ENCODE measurements at places on chromosomes 13 and 19.
A peak's percentile ranks its signal among the peaks of the same experiment; 100 is the strongest.

GRCh38 chr19:43872547-43873336 lies 45.6 kb downstream of the ZNF283 start:
- DNase-seq = no peak

- DNase-seq = no peak
Measured at GRCh38 chr19:7130043-7130442, 60.5 kb downstream of the ZNF557 start.

DNA sequence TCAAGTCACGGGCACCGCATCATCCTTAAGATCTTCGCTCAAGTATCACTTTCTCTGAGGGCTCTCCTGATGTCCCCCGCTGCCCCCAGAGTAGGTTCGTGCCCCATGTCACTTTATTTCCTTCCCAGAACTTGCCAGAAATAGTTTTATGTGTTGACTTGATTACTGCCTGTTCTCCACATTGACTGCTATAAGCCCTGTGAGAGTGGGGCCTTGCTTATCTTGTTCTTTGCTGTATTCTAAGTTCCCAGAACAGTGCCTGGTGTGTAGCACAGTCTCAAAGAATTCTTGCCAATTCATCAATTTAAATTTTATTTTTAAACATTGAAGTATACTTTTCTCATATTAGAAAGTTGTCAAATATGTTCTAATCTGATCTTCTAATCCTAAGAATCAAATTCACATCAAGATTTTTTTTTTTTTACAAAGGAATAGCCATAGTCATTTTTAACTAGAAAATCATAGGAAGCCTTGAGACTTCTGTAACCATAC lies 32.1 kb upstream of the GPR183 start:
- no peak for DNase-seq

DNA sequence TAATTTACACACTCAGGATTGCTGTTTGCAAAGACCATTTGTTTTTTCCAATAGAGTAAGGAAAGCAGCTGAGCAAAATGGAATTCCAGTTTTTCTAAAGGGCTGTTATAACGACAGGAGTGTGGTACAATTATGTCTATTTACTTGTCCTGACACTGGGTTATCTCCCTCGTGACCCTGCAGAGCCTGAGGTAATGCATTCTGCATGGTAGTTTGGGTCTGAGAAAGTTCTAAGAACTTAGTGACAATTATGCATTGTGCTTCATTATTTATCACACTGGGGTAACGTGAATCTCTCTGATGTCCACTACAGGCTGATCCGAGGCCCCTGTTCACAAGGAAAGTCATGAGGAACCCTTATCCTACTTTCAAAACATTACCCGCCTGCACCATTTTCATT lies 50.7 kb upstream of the EDNRB start:
- no peak for DNase-seq

DNA sequence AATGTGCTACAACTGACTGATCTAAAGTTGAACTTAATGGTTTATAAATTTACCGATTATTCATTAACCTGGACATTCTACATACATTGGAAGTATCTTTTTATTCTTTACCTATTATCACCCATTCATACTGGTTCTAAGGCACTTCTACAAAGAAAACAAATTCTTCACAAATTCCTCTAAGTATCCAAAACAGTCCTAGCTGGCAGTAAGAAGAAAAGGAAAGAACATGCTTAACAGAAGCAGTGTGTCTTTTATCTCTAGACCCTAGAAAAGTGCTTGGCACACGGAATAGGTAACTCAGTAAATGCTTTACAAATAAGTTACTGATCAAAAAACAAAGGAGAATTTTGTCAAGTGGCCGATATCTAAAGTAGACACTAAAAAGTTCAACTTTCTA lies 32.8 kb downstream of the TSC22D1 start:
- DNase-seq = no peak

DNA sequence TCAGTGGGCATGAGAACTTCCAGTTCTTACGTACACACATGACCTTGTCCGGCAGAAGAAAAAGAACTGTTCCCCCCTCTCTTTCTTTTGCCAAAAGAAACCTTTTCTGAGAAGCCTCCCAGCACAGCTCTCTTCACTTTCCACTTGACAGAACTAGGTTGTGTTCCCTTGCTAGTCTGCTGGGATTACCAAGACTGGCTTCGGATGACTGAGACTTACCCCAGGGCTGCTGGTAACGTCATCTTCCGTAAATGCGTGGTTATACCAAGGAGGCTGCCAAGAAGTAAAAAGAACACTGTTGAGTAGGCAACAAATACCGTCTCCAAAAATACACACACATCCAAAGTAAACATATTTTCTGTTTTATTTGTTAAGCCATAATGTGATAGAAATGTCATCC lies 908.2 kb downstream of the EFNB2 start:
- DNase-seq = no peak

DNA sequence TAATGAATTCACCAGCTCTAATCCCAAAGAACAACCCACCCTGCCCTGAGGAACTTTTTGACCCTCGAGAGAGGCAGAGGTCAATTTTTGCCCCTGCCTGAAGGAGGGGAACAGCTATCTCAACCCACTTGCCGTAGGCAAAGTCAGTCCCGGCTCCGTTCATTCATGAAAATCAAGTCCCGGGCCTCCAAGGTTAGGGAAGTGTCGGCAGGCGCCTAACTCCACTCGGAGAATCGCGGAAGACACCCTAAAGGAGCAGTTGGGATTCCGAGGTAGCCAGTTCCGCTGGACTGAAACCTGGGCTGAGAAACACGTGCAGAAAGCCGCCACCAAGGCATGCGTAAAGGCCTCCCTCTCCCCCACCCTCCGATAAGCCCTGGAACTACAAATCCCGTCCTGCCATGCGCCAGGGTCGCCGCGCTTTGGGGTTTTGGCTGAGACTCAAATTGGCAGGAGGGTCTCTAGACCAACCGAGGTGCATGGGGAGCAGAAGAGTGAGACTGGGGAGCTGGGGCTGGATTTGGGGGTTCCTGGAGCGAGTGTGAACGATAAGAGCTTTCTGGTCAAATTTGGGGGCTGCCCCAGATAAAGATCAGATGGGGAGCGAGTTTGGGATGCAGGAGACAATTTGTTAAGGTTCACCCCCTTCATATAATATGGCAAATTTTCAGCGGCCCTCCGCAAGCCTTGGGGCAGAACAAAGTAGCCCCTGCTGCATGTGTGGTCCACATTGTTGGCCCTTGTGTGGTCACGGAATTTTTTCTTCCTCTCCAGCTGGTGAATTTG lies at the start of gene TNPO2:
TNPO2 (minus strand) TSS at position 292 of the 786 bp plus-strand sequence. CDS start 2,955 bp downstream, outside the sequence.
- peak; percentile 66 for DNase-seq

GRCh38 chr13:29887030-29887557 lies 36.7 kb upstream of the UBL3 start:
- DNase-seq = no peak

GRCh38 chr19:38742296-38742695 lies 2.0 kb downstream of the CAPN12 start:
- no peak for DNase-seq

GRCh38 chr19:37929355-37929923 lies 22.4 kb downstream of the SIPA1L3 start:
- DNase-seq = no peak

GRCh38 chr19:35204799-35205732 lies 23.5 kb downstream of the FAM187B start:
- DNase-seq = no peak

GRCh38 chr19:5018224-5019015 lies 49.5 kb downstream of the KDM4B start:
- no peak for DNase-seq

GRCh38 chr13:43030548-43030947 lies 7.2 kb downstream of the DNAJC15 start:
- no peak for DNase-seq

DNA sequence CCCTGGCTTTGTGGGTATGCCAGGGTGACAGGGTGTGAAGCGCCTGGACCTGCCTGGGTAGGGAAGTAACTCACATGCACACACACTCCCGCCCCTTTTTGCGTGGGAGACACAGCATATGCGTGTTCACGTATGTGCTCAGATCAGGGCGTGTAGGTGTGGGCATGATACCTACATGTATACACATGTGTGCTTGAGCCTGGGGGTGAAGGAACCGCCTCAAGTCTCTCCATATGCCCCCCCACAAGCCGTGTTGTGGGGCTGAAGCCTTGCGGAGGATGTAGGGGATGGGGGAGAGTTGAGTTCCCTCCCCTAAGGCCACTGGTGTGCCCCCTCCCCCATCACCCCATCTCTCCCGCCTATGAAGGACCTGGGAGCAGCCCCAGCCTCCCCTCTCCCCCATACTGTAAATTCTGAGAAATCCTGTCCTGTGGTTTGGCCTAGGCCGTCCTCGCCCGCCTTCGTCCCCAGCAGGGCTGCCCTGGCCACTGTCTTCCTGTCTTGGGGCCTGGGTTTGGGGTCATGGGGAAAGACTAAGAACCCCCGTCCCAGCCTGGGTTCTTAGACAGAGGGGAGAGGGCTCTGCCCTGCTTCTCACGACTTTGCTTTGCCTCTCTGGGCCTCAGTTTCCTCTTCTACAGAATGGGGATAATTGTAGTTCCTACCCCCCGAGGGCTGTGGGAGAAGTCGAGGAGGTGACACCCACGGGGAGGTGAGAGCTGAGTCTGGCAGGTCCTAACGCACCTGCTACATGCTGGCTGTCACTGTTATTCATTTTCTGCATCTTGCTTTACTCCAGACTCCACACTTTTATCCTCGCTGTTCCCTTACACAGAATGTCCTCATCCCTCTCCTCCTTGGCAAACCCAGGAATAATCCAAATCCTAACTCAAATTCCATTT lies 14.3 kb downstream of the ACTL9 start:
- no peak for DNase-seq

DNA sequence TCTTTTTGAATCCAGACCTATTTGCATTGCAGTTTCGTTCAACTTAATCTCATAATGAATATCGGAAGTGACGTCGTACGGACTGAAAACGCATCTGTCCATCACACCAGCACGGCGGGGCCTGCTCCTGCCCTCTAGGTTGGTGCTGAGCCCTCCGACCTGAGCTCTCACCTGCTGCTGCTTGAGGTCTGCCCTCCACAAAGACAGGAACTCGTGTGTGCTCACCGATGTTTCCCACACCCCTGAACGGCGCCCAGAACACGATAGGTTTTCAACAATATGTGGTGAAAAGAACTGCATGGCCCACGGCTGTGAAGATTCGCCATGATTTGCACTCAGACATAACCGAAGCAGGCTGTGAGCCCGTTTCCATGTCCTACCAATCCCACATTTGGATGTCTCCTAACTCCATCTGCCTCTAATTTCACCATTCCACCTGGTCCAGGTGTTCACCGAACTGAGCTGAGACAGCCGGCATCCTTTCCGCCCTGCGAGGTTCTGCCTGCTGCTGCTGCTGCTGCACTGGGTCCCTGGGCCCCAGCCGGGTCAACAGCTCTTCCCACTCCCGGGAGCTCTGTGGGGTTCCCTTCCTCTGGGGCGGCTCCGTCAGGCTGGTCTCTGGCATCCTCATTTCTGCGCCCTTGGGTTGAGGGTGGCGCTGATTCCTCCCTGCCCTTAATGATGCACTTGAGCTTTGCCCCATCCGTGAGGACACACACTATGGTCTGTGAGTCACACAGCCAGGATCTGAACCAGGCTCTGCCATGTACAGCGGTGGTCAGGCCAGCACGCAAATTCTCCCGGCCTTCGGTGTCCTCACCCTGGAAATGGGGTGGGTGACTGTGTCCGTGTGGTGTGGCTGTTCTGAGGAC lies 20.9 kb downstream of the GRTP1 start:
- DNase-seq = no peak

DNA sequence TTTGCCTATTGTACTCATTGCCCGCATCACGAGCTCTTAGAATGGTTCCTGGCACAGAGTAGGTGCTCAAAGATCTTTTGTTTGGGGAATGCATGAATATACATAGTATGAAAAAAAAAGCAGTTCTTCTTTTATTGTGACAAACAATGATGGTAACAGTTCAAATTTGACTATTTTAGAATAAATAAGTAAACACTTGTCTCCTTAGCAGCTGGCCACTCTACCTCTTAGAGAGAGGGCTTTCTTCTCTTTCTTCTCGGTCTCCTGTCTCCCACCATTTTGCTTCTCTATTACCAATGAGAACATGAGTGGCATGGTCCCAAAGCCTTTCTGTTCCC lies 639 bp upstream of the SLAIN1 start:
- no peak for DNase-seq

GRCh38 chr13:110138700-110139036 lies 168.3 kb downstream of the COL4A1 start:
- no peak for DNase-seq

- DNase-seq = no peak
Measured at GRCh38 chr13:96934889-96935489, 59.3 kb downstream of the OXGR1 start.

GRCh38 chr13:80973721-80974120 lies 632.8 kb upstream of the SPRY2 start:
- no peak for DNase-seq

- DNase-seq = peak; percentile 17
Measured at GRCh38 chr19:3642987-3643673, 16.5 kb upstream of the CACTIN start.

- DNase-seq = no peak
Measured at GRCh38 chr13:42181381-42181953, 90.5 kb upstream of the AKAP11 start.

DNA sequence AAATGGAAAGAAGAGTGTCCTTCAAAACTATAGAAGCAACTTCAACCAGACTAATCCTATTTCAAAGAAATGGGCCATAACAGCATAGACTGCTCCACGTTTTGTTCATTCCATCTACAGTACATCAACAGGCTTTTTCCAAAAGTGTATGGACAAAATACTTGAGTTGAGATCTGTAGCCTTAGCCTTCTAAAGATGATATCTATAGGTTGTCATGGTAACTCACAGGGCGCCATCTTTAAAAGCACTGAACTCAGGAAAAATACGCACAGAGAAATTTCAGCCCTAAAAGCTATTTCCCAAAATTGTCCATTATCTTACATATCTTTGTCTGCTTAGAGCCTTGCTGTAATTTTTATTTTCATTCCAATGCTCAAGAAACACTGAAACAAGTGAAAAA lies 439.4 kb upstream of the NBEA start:
- DNase-seq = no peak

DNA sequence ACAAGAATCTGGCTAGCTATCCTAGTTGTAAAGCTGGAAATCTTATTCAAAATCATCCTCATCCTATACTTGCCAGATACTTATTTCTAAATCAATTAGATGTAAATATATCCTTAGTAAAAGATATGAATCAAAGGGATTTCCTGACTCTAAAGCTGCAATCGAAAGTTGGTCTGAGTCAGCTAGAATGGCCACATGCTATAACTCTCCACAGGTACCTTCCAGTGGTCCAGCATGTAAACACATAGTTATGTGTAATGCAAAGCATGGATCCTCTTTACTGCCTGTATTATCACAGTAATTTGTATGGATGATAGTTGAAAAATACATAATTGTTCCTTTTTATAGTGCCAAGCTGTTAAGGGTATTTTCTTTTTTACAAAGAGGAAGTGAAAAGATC lies 27.4 kb downstream of the SLITRK6 start:
- no peak for DNase-seq

DNA sequence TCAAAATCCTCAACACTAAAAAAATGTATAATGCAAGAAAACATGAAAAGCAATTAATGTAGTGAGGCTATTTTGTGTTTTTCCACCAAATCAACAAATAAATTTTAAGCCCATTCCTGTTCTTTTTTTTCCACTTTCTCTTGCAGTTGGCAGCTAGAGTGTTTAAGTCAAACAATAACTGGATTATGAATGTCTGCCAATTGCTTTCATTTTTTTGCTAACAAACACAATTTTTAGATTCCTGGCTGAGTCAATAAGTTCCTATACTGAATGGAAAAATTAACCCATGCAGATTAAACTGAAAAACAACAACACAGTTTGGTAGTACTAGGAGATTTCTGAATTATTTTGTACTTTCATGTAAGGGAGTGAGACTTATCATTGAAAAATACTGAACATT lies 232.4 kb downstream of the SLITRK5 start:
- no peak for DNase-seq

All from CD4-positive, alpha-beta T cell treated with Interleukin-12 subunit alpha and Interleukin-12 subunit beta, for 1 hour (primary cell).